ENCODE measurements at places on chromosomes 13 and 19.

- DNase-seq = no peak
These were observed 112.9 kb downstream of the IRS2 start for GRCh38 chr13:109673477-109673876.

DNA sequence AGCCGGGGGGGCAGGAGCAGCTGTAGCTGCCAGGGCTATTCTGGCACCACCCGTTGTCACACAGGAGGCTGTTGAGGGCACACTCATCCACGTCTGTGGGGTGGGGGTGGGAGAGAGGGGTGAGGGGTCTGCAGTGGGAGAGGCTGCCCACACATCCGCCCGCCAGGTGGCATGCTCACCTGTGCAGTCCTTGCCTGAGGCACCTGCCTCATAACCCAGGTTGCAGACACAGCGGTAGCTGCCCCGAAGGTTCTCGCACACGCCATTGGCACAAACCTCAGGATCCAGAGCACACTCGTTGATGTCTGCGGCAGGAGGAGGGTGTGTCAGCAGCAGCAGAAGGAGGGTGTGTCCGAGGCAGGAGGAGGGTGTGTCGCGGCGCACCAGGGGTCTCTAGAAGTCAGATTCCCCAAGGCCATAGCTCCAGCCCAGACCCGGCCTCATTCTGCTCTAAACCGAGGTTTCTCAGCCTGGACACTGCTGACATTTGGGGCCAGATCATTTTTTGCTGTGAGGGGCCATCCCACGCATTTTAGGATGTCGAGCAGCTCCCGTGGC is 20.3 kb downstream of the FBN3 start:
- no peak for DNase-seq

GRCh38 chr13:66264971-66265370 is 965.2 kb downstream of the PCDH9 start:
- DNase-seq = no peak

GRCh38 chr13:68666774-68667397 is 1436.8 kb upstream of the PCDH9 start:
- DNase-seq = no peak

GRCh38 chr19:38736413-38737280 is 7.6 kb downstream of the CAPN12 start:
- DNase-seq = no peak

- peak; percentile 20 for DNase-seq
These were observed 28.4 kb downstream of the ZNF844 start for GRCh38 chr19:12092956-12093355.

DNA sequence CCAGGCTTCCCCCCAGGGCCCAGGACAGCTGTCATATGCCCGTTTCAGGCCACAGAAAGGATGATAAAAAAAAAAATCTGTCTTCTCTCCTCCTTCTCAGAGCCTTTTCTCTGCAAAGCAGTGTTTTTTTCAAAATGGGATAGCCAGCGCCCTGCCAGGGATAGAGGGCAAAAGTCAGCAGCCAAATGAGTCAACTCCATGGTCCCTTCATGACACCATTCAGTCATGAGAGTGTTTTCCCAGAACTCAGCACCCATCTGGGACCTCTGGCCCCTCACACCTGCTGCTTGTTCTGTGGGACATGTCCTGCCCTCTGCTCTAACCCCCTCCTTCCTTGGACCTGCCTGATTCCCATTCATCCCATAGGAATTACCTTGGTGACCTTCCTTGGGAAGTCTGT is 95.0 kb downstream of the CYSLTR2 start:
- DNase-seq = no peak

GRCh38 chr19:34639491-34640085 is 37.4 kb downstream of the SCGB2B2 start:
- peak; percentile 73 for DNase-seq

DNA sequence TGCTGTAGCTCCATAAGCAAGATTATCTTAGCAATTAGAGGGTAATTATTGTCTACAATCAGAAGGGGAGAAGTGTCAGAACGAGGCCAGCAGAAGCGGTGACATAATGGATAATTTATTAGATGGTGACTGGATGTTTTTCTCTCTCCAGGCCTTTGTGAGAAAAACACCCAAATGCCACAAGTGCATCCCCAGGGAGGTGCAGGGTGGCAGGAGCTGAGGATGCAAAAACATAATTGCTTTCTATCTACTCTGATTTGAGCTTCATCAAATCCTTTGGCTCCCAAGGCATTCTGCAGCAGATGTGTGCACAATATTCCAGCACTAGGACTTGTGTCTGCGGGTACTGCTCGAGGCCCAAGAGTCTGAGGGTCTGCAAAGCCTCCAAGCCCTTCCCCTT is 220.1 kb upstream of the SERP2 start:
- no peak for DNase-seq

- no peak for DNase-seq
These were observed 23.7 kb upstream of the TFDP1 start for GRCh38 chr13:113560645-113561416.

DNA sequence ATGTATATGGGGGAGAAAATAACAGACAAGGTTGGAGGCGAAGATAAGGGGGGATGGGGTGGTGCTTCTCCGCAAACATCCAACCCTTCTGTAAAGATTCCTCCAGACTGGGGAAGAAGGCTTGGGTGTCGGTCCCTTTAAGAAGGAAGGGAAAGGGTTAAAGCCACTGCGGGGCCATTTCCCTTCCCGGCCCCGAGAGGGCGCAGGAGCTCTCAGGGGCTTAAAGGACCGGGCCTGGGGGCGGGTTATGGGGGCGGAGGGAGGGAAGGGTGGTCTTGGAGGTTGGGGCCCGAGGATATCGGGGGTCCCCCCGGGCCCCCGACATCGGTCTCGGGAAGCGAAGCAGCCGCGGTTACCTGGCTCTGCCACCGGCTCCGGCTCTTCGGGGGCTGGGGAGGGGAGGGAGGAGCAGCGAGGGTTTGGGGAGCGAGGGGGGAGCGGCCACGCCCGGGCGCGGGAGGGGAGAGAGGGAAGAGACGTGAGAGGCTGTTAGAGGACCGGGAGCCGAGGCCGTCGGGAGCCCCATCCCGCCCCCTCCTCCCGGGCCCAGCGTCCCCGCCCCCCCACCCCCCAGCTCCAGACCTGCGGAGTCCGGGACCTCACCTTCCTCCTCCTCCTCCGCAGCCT is 2.8 kb downstream of the TNNT1 start:
- DNase-seq = no peak

DNA sequence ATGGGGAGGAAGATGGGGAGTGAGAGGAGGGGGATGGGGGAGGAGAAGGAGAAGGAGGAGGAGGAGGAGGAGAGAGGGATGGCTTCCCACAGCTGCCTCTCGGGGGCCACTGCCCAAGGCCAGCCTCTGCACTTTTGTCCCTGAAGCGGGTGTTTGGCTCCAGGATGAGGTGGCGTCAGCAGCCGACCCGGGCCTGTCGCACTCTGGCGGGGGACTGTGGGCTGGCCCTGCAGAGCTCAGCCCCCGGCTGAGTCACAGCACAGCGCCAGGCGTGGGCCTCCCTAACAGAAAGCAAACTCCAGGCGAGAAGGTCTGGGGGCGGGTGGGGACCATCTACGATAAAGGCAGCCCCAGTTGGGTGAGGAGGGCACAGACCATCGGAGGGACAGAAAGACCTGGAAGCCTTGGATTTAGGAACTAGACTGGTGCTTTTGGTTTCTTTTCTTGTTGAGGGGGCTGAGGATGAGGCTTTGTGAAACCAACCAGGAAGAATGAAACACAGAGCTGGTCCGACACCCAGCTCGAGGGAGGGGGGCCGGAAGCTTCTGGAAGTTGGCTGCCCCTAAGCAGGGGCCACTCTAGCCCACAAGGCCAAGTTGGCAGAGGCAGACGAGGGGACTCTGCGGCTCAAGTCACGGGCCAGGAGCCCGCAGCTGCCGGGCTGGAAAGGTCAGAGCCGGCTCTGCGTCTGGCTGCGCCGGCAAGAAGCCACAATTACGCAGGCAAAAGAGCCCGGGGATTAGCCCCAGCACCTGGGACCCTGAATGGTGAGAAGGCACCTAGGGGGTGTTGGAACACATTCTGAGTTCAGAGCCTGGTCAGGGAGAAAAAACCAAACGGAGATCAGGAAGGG is 18.2 kb downstream of the LSM4 start:
- DNase-seq = peak; percentile 72

DNA sequence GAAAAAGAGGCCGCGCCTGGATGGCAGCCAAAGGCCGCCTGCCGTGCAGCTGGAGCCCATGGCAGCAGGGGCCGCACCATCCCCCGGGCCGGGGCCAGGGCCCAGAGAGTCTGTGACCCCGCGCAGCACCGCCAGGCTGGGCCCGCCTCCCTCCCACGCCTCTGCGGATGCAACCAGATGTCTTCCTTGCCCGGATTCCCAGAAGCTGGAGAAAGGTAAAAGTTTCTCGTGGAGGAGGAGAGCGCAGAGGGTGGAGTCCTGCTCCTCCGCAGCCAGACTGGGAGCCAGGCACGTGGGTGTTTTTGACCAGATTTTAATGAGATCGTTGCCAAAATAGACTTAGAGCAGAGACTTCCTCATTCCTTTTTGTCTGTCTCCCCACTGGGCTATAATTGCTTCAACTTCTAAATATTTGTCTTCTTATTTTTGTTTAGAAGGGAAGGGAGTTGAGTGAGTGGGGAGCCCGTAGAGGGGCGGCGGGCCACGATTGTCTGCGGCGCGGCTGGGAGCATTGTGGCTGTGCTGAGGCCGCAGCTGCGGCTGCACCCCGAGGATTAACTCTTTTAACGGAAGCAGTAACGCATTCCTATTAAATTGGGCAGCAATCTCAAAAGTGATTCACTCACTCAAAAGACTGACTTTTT is 22.8 kb upstream of the NDUFS7 start:
- peak; percentile 85 for DNase-seq

- DNase-seq = no peak
These were observed 21.0 kb upstream of the CD33 start for GRCh38 chr19:51203916-51204315.

DNA sequence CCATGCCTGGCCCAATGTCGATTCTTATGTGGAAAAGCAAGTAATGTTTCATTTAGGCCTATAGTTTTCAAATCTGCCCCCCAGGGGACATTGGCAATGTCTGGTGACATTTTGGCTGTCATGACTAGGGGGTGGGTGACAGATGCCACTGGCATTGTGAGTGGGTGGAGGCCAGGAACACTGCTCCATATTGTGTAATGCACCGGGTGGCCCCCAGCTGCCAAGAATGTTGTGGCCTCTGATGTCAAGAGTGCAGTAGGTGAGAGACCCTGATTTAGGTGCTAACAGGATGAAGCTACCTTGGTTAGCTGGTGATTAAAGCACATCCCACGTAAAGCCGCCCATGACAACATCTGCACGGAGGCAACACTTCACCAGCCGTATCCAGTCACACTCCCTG is 10.8 kb downstream of the C19orf44 start:
- DNase-seq = no peak

- no peak for DNase-seq
These were observed 28.6 kb downstream of the ZNF44 start for GRCh38 chr19:12265921-12266704.

DNA sequence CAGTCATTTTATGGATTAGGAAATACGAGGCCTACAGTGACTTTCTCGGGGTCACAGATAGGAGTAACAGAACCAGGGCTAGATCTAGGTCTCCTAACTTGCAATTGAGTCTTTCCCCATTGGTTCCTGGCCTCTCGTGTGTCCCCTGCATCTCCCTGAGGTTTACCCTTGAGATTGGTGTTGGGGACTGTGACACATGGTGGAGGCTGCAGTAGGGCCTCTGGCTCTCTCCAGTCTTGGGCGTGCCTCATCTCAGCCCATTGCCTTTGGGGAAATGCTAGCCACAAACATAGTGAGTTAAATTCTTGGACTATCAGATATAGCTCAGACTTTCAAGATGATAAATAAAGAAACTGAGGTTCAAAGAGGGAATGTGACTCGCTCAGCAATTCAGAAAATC is 212.1 kb downstream of the KCNRG start:
- no peak for DNase-seq

GRCh38 chr19:29845574-29846176 is 33.9 kb downstream of the CCNE1 start:
- peak; percentile 27 for DNase-seq

- DNase-seq = no peak
These were observed 1015.0 kb downstream of the SLITRK1 start for GRCh38 chr13:82867284-82867683.

All from fibroblast of the aortic adventitia (primary cell).